ENCODE measurements at places on chromosomes 13 and 19.

GRCh38 chr19:41868989-41869300 lies 8.1 kb upstream of the CD79A start:
- DNase-seq: no peak

DNA sequence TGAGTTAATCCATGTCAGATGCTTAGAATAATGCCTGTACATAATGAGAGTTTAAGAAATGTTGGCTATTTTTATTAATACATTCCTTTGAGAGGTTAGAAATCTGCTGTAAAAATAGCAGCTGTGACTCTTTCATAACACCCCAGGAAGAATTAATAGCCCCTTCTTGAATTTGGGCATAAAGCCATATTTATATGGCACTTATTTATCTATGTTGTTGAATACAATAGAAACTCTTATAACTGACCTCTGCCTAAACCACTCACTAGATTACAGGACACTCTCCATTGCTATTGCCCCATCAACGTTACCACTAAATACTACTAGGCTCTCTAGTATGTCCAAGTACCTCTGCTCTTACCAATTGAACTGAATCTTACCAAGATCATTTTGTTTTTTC lies 16.3 kb downstream of the NEK5 start:
- no peak for DNase-seq

- DNase-seq: no peak
These were observed 4.7 kb downstream of the DNMT1 start for GRCh38 chr19:10190026-10190425.

- DNase-seq: no peak
These were observed 184.1 kb downstream of the ZNF536 start for GRCh38 chr19:30556230-30556711.

DNA sequence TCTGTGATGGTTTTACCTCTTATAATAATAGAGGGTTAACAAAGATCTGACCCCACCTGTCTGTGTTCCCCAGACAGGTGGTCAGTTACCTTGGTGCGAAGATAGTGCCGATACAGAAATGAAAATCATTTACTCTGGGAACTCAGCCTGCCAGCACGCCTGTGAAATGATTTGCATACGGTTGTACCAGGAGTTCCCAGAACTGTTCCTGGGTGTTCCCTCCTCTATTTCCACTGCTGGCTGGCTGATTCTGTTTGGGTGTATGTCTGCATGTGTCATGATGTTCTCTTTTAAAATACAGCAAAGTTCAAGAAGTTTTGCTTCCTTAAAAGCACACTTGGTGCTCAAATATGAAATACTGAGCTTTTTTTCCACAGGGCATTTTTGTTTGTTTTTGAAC lies 527.1 kb downstream of the FGF9 start:
- no peak for DNase-seq

DNA sequence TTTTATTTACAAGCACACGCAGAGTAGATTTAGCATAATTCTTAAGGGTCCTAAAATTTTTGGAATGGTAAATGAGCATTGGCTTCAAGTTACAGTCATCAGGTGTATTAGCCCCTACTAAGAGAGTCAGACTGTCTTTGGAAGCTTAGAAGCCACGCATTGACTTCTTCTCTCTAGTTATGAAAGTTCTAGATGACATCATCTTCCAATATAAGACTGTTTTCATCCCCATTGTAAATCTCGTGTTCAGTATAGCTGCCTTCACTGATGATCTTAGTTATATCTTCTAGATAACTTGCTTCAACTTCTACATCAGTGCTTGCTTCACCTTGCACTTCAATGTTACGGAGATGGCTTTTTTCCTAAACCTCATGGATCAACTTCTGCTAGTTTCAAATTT lies 148.8 kb upstream of the SLITRK1 start:
- DNase-seq: no peak

DNA sequence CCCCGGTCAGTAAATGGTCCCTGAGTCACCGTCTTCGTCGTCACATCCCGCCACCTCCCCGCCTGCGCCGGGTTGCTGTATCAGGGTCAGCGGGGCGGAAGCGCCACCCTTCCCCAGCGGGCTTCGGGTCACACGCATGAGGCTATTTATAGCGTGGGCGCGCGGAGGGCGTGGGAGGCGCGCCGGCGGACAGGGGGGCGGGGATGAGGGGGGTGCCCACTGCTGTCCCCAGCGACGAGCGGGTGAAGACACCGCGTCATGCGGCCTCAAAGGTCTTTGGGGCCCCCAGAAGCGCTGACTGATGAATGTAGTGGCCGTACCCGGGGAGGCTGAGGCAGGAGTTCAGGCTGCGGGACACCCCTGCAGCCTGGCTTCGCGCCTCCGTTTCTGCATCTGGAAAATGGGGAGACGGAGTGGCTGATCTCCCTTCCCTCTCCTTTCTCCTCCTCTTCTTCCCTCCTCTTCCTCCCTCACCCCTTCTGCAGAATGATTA lies 7.9 kb downstream of the UNC13A start:
- no peak for DNase-seq

GRCh38 chr19:54478677-54479266 lies 5.7 kb upstream of the CDC42EP5 start:
- no peak for DNase-seq

DNA sequence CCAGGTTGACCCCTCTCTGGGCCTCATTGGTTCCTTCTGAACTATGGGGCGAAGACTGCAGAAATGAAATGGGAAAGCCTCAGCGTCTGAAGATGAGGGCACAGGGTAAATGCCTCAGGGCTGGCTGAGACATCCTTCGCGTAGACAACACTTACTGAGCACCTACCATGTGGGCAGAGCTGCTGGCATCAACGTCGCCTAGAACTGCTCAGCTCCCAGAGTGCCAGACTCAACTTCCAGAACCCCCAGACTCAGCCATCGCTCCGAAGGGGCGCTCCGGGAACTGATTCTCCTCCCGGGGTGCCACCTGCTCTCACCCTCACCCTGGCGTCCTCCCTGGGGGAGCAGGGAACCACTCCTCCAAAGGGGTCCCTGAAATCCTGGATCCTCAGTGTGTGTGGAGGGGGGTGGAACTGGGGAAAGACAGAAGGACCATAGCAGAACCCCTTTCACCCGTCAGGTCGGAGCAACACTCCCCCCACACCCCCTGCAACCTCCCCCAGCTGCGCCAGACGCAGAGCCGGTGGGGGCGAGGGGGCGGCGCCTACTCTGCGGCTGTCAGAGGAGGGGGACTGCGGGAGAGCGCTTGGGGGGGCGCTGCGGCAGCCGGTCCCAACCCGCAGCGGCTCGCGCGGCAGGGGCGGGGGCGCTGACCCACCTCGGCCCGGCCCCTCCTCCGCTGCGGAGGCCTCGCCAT lies 8.2 kb upstream of the NFIC start:
- no peak for DNase-seq

DNA sequence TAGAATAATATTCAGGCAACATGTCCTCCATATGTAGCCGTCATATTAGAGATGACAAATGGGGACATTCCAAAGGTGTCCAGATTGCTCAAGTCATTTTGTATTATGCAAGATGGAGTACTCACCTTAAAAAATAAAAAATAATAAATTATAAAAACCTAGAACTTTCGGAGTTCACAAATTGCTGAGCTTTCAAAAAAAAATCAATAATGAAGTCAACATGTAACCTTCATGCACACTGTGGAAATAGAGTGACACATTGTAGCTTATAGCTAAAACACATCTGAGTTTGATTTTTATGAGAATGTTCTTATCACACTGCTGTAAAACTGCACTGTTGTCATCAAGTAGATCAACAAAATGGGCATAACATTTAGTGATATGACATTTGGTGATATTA lies 411.2 kb downstream of the GPC6 start:
- no peak for DNase-seq

- no peak for DNase-seq
These were observed 705.5 kb upstream of the PCDH9 start for GRCh38 chr13:67935626-67936025.

- no peak for DNase-seq
These were observed 9.4 kb upstream of the SPART start for GRCh38 chr13:36355632-36356031.

GRCh38 chr13:43411741-43412140 lies 375.0 kb downstream of the ENOX1 start:
- DNase-seq: no peak

DNA sequence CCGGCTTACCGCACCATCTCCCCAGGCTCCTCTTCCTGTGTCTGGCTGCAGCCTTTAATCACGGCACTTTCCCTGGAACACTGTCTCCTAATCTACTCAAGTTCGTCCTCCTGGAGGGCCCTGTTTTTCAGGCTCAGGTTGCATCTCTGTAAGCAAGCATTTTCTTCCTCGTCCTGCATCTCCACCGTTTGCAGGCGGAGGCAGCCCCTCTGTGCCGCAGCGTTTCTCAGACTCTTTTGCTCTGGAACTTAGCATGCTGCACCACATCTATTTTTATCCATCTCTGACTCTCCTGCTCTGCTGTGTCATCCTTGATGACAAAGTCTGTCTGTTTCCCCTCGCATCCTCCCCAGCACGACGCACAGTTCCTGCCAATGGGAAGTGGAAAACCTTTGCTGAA lies 117.5 kb downstream of the ATP8A2 start:
- DNase-seq: no peak

All from stimulated activated CD4-positive, alpha-beta T cell treated with anti-CD3 and anti-CD28 coated beads, Interleukin-1b, Interleukin-23, amount 100 ng/mL, for 1 hour (primary cell).